ENCODE measurements at places on chromosomes 3 and 15.

GRCh38 chr3:186476044-186476468 is 68.1 kb downstream of the CRYGS start:
- no peak for DNase-seq

GRCh38 chr15:67019884-67020520 is 45.4 kb upstream of the SMAD3 start:
- no peak for DNase-seq

DNA sequence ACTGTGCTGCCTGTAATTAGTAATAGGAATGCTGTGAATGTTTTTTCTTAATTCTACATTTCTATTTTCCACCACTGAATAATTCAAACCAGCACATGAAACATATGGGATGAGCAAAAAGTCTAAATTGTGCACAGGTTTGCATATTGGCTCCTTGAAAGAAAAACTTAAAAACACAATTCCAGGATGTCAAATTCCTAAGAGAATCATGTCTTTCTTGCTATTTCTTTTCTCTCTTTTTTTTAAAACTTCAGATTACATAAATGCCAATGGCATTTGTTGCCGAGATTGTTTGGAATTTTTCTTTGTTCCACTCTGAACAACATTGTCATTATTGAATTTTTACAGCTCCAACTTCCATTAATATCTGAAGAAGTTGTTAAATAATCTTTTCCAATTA is 60.8 kb downstream of the VGLL3 start:
- DNase-seq: no peak

DNA sequence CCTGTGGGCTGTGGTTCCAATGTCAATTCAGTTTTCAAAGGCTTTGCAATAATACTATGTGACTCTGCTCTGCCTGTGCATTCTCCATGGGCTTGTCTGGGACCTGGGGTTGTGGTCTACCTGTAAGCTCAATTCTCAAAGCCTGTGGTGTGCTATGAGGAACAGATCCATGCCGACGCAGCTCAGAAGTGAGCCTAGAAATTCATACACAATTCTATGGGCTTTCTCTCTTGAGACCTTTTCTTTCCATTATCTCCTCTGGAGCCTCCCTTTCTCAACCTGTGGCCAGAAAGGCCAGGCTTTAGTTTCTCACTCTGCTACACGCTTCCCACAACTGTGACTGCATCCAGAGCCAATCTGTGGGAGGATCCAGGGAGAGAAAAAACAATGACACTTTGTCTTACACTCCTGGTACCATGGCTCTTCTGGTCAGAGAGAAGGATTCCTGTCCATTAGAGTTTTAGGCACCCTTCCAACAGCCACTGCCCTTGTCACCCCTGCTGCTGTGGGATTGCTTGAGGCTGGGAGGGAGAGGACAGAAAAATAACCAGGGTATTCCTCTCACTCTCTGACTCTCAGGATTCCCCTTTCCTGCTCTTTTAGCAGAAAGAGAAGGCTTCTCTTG is 34.1 kb upstream of the KLF13 start:
- no peak for DNase-seq

DNA sequence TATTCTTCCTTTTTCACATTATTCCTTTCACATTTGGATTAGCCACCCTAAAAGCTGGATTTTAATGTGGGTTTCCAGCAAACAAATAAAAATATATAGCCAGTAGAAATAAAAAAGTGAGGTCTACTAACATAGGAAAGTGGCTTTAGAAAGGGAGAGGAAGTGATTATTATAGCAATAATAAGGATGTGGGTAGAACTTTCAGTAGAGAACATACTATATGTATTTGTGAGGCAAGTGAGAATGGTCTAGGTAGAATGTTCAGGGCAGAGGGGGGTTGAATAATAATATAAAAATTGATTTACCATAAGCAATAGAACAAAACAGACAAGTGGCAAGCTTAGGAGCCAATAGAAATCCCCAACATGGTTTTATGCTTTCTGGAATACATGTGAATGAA is 88.6 kb downstream of the NR1I2 start:
- DNase-seq: no peak

DNA sequence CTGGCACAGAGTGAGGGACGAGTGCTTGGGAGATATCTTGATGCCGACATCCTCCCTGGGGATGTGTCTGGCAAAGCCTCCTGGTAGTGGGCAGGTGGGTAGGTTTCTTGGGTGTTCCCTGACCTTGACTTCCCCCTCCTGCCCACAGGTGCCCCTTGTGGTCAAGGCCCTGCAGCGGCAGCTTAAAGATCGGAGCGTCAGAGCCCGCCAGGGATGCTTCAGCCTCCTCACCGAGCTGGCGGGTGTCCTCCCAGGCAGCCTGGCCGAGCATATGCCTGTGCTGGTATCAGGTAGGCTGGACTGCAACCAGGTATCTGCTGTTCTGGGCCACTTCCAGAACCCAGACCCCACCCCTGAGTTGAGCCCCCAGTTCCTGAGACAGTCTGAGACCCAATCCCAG is 19.2 kb downstream of the CAND2 start:
- no peak for DNase-seq

GRCh38 chr15:51652084-51652668 is 29.1 kb upstream of the SCG3 start:
- no peak for DNase-seq

- no peak for DNase-seq
Measured at GRCh38 chr3:42822828-42823227, 13.6 kb downstream of the ACKR2 start.

GRCh38 chr3:15645740-15646501 is 44.4 kb downstream of the BTD start:
- DNase-seq: no peak

GRCh38 chr15:80703965-80704364 is 8.9 kb downstream of the ABHD17C start:
- DNase-seq: no peak

- no peak for DNase-seq
Measured at GRCh38 chr3:57057351-57057750, 3.1 kb upstream of the SPATA12 start.

- DNase-seq: no peak
Measured at GRCh38 chr3:152472672-152472954, 203.9 kb downstream of the MBNL1 start.

DNA sequence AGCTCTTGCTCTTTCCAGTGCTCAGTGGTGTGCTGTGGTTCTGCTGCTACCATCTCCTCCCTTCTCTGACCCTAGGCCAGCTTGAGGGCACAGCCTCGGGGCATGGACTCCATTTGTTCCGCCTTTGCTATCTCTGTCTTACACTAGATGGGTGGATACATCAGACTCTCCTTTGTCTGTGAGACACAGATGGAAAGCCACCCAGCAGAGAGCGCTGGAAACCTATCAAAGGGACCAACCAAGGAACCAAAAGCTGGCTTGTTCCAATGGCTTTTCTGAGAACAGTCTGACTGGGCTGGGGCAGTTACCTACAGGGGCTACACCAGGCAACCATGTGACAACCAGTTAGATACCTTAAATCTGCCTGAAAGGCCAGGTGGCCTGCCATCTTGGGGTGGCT is 63.8 kb downstream of the NPTN start:
- DNase-seq: no peak

DNA sequence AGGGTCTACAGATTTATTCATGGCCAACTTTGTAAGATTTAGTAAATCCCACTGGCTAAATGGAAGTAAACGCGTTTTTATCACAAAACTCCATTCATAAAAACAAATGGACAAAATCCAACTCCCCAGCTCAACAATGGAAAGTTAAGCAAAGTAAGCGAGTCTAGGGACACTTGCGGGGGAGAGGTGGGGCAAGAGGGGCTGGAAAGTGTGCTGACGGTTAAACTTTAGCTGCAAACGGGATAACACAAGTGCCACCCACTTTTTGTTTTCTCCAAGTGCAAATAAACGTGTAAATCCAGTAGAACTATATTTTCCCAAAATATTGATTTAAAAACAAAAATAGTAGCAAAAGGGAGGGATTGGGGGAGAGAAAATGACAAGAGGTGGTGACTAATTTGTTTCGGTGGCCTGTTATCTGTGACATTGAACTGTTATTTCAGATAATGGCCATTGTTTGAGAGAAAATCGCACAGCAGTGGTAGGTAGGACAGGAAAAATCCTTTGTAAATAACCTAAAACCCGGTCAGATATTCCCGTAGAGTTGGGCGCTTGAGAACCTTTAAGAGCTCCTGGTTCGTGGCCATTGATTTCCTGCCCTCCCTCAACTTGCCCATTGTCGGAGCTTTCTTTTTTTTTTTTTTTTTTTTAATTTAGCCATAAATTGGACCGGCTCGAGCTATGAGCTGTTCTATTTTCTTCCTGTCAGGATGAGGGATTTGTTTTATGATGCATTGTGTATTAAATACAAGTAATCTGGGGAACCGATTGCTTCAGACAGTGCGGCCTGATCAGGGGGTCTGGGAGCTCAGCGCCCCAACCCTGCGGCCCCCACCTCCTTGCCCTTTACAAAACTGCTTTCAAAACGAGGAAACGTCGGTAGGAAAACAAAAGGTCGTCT is 514.8 kb downstream of the MECOM start:
- no peak for DNase-seq

GRCh38 chr3:171757361-171758034 is 52.8 kb downstream of the PLD1 start:
- no peak for DNase-seq

- no peak for DNase-seq
Measured at GRCh38 chr3:17555525-17555924, 186.9 kb downstream of the TBC1D5 start.

GRCh38 chr3:101603184-101603583 is 29.2 kb downstream of the PCNP start:
- DNase-seq: no peak

DNA sequence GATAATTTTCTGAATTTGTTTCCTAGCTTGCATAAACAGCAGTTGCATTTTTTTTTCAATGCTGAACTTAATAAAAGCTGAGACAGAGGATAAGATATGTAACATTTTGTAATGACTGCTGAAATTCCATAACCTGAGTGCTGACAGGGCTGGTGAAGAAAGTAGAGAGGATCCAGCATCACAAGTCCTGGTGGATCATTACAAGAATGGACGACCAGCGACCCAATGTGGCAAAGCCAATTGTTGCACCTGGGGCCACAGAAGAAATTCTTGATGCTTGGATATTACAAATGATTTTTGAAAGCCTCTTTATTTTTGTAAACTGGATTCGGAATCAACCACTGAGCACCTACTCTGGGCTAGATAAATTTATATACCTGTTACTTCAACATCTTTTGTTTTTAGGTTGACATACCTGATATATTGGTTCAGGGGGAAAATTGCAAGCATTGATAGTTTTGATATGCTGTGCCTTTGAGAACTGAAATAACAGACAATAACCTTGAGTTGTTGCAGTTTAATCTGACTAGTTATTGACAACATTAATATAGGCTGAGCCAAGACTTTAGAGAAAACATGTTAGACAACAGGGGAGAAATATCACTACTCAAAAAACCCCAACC is 3.9 kb upstream of the ACTL6A start:
- DNase-seq: no peak

GRCh38 chr15:39459548-39459947 is 121.3 kb upstream of the THBS1 start:
- no peak for DNase-seq

DNA sequence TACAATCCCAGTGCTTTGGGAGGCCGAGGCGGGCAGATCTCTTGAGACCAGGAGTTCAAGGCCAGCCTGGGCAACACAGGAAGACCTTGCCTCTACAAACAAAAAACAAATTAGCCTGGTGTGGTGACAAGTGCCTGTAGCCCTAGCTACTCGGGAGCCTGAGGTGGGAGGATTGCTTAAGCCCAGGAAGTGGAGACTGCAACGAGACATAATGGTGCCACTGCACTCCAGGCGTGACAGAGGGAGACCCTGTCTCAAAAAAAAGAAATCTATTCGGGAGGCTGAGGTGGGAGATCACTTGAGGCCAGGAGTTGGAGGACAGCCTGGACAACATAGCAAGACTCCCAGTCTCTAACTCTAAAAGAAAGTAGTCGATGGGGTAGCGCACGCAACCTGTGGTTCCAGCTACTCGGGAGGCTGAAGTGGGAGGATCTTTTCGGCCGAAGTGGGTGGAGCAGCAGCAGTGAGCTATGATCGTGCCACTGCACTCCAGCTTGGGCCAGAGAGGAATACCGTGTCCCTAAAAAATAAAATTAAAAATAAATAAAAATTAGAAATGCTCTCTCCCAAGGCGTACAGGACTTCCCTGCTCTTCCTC is 775 bp downstream of the C3orf33 start:
- DNase-seq: peak; percentile 28

GRCh38 chr3:69999140-70000027 is at the start of gene SAMMSON:
SAMMSON (plus strand) TSS chr3:69999733.
- no peak for DNase-seq

DNA sequence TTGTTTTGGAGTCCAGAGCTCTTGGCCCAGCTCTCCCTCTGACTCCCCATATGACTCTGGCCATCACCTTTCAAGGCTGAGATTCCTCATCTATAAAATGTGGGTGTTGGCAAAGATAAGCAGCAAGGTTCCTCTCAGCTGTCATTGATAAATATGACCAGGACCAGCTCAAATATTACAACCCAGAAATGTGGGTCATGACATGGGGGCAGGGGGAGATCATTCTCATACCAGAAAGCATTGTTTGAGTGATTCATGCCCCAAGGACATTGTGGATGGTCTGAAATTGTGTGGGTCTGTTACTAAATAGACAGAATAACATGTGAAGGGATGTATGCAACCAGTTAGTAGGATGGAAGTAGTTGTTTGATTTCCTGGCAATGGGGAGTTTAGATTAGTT is 13.9 kb downstream of the UPK1B start:
- DNase-seq: no peak

GRCh38 chr3:120770891-120771290 is 28.3 kb downstream of the GTF2E1 start:
- DNase-seq: no peak

DNA sequence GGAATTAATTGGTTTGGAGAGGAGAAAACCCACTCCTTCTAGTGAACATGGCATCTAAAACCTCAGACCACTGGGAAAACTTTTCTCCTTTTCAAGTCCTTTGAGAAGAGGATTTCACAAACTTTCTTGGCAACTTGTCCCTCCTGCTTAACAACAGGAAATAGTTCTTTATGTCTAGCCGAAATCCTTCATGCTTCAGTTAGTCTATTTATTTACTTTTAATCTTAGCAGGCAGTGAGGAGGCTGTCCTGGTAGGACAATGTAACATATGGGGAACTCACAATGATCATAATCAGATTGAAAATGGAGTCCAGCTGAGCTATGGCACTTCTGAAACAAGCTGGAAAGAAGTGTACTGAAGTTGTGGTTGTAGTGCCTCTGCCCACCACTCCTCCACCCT is 50.6 kb downstream of the KY start:
- DNase-seq: no peak

- DNase-seq: no peak
Measured at GRCh38 chr3:102841866-102842265, 407.1 kb downstream of the ZPLD1 start.

DNA sequence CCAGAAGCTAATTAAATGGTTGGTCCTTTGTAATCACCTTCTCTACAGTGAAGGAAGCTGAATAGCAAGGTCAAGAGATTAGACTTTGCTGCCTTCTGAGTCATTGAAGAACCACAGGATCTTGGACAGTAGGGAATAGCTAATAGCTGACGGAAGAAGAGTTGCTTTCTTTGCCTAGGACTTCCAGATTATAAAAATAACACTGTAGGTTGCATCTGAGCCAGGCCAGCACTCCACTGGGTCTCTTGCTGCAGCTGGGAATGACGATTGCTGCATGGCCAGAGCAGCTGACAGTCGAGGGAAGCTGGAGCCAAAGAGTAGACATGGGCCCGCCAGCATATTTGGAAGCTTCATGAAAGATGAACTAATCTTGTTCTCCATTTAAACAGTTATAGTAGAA is 81.5 kb upstream of the KCNMB2 start:
- no peak for DNase-seq

GRCh38 chr15:39968273-39969001 is 34.5 kb downstream of the EIF2AK4 start:
- no peak for DNase-seq

GRCh38 chr3:5321666-5322340 is 134.3 kb downstream of the EDEM1 start:
- DNase-seq: no peak
